ENCODE measurements at places on chromosomes 11 and 22.

DNA sequence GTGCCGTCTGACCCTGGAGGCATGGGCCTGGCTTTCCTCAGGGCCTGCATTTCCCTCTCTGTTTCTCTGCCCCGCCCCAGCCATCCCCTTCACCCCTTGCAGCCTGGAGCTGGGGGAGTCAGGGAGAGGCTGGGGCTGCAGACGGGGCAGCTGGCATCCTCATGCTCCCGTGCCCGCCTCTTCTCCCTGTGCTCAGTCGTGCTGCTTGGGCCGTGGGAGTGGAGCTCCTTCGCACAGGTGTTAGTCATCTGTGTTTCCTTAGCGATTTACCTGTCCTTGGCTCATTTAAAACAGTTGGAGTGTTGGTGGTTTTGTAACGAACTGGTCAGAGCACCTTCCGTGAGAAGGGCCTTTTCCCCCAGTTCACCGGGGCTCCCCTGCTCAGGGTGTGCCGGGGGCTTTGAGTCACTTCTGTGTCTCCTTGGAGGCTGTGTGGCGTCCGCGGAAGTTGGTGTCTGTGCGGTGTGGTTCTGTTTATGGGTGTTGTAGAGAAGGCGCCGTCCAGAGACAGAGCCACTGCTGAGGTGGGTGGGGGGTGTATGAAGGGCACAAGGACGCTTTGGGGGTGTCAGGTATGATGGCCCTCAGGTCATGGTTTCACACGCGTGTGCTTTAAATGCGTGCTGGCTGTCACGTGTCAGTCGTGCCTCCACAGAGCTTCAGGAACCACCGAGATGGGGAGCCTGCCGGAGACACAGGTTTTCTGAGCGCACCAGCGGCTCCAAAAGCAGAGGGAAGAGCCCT, 19.5 kb downstream of the BRSK2 start:
- no peak for DNase-seq

DNA sequence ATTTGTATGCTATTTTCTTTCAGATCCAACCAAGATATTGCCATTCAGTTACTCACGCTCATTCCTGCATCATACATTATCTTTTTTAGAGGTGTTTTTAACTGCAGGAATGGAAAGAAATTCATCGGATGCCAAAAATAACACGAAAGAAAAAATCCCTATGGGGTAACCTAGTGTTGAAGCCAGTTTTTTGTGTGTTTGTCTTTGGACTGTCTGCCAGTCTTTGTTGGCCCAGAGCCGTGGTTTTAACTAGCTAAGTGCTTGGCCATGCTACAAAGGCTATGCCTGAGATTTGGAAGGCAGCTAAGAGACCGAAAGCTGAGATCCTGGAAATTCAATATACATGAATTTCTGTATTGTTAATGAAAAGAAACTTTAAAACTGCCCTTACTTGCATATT, 309.8 kb upstream of the CNTN5 start:
- DNase-seq = no peak

- no peak for DNase-seq
Measured at GRCh38 chr11:40280159-40281051, 1179.0 kb downstream of the LRRC4C start.

- DNase-seq = no peak
Measured at GRCh38 chr11:11349870-11350337, 3.1 kb downstream of the CSNK2A3 start.

- peak; percentile 9 for DNase-seq
Measured at GRCh38 chr11:103744496-103745153, 291.8 kb upstream of the DDI1 start.

DNA sequence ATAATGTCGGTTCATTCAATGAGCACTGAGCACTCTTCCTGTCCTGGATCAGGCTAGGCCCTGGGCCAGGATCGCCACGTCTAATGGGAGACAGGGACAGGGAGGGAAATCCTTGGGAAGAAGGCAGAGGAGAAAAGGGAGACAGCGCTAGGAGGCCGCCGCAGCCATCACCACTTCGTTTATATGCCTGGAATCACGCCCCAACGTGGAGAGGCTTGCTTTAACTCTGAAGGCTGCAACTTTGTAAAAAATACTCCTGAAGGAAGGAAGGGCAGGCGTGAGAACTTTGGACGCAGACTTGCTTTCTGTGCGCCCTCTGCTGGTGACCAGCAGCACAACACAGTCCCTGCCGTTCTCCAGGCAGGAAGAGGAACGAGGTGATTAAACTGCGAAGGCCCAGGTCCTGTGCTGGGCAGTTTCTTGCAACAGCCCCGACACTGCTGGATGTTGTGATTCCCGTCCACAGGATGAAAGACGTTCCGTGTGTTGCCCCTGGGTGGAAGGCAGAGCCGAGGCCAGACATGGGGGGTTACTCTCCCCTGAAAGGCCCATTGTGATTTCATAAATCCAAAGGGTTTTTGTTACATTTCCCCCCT, 22.1 kb downstream of the RIBC2 start:
- DNase-seq = peak; percentile 88

DNA sequence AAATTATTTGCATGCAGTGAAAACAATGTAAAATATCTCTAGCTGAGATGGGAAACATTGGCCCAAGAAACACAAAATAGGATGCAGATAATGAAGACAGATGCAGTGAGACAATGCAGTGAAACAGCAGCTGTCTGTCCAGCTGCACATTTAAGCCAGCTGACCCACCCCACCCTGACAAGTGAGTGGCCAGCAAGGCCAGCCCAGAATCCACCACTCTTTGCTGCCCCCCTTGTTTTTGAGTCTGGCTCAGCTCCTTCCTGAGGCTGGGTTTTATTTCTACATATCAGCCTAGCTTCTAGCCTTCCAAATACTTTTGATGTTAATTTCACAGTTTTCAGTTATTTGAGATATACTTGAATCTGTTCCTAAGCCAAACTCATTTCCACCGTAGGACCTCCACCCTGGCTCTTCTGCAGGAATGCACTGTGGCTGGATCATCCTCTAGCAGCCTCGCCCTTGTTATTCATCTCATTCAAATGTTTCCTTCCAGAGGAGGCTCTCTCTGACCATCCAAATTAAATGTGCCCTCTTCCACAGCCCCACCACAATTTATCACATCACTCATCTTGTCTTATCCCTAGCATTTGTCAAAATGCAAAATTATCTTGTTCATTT, 154.1 kb upstream of the POU2AF2 start:
- DNase-seq = no peak

DNA sequence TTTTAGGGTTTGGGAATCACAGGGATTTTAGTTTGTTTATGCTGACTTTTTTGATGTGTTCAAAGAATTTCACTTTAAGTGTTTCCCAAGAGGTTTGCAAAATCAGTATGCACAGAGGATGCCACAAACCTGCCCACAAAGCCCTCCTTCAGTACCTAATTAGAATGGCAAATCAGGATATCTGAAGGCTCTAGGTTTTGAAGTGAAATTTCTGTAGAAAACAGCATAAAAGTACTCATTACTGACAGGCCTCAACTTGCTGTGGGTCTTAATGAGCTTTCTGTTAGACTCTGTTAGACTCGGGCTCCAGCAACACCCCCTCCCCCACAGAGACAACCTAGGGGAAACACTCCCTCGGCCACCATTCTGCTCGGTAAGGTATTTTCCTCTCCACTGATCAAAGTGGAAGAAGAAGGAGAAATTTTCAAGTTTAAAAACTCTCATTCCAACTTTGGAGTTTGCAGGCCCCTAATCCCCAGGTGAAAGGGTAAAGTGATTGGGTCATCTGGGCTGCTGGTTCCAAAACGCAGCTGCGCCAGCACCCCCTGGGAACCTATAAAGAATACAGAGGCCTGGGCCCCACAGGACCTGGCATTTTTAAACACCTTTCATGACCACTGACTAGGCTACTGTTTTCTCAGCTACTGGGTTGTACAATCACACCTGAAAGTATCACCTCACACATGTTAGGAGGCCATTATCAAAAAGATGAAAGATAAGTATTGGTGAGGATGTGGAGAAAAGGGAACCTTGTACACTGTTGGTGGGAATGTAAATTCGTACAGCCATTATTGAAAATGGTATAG, 67.5 kb downstream of the PLEKHA7 start:
- peak; percentile 73 for DNase-seq

GRCh38 chr11:100550298-100550697, 136.8 kb upstream of the ARHGAP42 start:
- DNase-seq = no peak

DNA sequence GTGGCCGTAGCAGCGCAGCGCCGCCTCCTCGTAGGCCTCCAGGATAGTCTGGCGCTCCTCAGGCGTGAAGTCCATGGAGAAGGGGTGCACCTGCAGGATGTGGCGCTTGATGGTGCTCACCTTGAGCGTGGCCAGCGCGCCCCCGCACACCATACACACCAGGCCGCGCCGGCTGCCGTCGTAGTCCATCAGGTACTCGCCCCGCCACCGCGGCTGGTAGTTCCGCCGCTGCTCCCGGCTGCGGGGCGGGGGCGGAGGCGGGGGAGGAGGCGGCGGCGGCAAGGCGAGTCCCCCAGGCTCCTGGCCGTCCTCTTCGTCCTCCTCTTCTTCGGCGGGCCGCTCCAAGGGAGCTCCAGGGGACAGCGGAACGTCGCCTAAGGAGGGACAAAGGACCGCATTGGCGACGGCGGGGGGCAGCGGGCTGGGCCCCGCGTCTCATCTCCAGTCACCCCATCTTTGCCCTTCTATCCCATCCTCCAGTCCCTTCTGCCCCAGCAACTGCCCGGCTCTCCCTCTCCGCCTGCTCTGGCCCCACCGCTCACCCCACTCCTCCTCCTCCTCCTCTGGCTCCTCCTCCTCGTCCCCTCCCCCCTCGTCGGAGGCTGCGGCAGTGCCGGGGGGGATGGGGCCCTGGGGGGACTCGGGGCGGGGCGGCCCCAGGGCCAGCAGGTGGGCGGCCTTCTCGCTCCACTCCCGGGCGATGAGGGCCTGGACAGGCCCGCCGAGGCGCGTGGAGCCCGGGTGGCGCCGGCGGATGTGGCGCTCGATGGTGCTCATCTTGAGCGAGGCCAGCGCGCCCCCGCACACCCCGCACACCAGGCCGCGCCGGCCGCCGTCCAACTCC, 4.9 kb downstream of the ZFTA start:
- DNase-seq = no peak

DNA sequence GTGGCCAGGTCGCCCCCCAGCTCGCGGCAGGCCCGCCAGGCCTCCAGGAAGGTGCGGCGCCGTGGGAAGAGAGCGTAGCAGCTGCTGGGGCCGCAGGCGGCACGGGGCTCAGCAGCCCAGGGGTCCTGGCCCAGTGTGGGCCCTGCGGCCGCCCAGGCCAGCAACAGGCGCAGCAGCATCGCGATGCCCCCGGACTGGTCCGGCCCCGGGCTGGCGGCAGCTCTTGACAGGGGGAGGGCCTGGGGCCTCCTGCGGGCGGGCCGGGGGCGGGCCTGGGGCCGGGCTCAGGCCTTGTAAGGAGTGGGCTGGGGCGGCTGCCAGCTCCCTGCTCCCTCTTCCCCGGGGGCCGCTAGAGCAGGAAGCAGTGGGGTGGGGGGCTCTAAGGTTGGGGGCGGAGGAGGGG, at the start of gene CD248:
Gene CD248, minus strand, starts transcription at position 196 of the 403 bp plus-strand sequence. Its CDS starts 17 bp downstream, at position 179.
- no peak for DNase-seq

GRCh38 chr11:30017445-30017895, 640 bp upstream of the KCNA4 start:
- DNase-seq = no peak

GRCh38 chr11:97732011-97732632, 1288.6 kb upstream of the CNTN5 start:
- no peak for DNase-seq

GRCh38 chr11:102964867-102965266, 9.3 kb upstream of the MMP13 start:
- DNase-seq = no peak

- DNase-seq = no peak
Measured at GRCh38 chr11:103731670-103732069, 304.8 kb upstream of the DDI1 start.

GRCh38 chr11:2741377-2742131, 41.8 kb upstream of the KCNQ1OT1 start:
- DNase-seq = no peak

DNA sequence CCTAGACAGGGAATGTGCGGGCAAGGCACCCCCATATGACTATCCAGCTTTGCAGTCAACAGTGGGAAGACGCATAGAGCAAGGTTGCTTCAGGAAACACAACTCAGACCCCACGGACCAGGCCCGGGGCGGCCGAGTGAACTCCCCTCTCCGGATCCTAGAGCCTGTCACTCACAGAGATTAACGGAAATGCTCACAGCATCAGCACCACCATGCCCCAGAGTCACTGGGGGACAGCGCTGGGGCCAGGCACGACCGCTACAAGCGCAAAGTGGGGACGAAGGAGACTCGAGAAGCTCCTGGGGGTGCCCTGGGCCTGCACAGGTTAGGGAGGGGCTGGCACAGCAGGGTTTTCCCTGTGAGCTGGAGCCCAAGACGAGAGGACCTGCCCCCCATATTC, 15.9 kb downstream of the MACROD1 start:
- no peak for DNase-seq

DNA sequence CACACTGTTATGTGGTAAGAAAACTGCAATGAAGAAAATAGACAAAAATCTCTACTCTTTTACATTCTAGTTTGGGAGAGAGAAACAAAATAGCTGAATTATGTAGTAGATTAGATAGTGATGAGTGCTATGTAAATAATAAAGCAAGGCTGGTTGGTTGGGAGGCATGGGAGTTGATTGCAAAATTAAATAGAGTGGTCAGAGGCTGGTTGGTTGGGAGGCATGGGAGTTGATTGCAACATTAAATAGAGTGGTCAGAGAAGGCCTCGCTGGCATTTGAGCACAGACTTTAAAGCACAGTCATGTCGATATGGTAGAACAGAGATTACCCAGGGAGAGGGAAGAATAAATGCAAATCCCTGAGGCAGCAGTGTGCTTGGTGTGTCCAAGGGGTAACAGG, 22.4 kb downstream of the SIK2 start:
- no peak for DNase-seq

DNA sequence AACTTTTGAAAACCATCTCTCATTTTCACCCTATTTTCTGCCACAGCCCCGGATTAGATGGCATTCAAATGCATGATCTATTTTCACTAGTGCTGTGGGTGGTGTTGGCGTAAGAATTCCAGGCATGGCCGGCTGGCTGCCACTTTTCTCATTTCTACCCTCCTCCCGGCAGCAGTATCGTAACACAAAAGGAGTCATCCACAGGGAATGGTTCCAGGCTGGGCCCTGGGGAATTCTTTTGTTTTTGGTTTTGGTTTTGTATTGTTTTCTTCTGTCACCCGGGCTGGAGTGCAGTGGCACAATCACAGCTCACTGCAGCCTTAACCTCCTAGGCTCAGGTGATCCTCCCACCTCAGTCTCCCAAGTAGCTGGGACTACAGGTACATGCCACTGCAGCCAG, 13.8 kb downstream of the JAML start:
- DNase-seq = no peak
